ENCODE measurements at places on chromosomes 6 and 20.

- no peak for DNase-seq
Measured at GRCh38 chr6:88865275-88865674, 98.1 kb downstream of the RNGTT start.

- no peak for DNase-seq
Measured at GRCh38 chr6:119340796-119341487, 8.6 kb downstream of the MAN1A1 start.

GRCh38 chr6:111462770-111463391 is 20.1 kb downstream of the REV3L start:
- DNase-seq, result no peak

- DNase-seq, result no peak
Measured at GRCh38 chr6:49003348-49003747, 459.7 kb downstream of the MMUT start.

GRCh38 chr6:23875006-23875405 is 251.0 kb upstream of the NRSN1 start:
- DNase-seq, result no peak

DNA sequence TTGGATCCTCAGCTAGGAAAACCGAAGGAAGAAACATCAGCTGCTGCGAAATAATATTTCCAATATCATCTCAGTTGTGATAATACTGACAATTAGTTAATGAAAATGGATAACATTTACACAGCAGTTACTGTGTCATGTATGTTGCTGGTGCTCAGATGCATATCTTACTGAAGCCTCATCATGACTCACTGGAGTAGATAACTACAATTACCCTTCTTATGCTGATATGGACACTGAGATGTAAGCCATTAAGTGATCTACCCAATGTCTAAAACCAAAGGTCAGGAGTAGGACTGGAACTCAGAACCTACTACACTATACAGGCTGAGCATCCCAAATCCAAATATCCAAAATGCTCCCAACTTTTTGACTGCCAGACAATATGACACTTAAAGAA is 54.7 kb upstream of the LYRM2 start:
- no peak for DNase-seq

DNA sequence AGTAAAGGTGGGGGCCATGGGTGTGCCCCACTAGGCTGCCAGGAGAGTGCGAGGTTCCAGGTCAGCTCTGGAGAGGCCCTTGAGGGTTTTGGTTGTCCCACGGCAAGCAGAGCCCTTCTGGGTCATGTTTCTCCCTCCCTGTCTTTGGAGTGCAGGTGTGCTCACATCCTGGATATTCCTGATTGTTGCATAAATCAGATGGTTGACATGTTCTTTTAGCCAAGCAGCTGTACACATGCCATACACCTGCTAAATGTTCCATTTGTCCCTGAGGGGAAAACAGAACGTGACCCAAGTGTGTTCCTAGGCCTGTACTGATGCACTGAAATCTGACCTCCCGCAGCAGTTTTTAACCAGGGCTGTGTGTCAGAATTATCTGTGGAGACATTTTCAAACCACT is 77.5 kb upstream of the BEND3 start:
- DNase-seq, result no peak

DNA sequence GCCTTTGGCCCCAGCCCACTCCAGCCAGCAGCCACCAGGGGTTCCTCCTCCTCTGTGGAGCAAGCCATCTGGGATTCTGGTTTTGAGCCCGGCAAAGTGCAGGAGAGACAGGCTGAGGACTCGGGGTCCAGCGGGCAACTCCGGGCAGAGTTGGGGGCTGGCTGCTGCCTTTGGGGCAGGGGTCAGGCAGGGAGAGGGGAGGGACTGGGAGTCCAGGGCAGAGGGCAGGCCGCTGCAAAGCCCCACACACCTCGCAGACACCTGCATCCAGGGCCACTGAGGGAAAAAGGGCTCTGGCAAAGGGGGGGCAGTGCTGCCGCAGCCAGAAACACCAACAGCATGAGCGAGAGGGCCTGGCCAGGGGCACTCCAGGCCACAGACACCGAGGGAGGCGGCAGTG is 8.8 kb downstream of the BIRC7 start:
- DNase-seq, result no peak

- DNase-seq, result no peak
Measured at GRCh38 chr6:189676-190075, 102.6 kb upstream of the DUSP22 start.

DNA sequence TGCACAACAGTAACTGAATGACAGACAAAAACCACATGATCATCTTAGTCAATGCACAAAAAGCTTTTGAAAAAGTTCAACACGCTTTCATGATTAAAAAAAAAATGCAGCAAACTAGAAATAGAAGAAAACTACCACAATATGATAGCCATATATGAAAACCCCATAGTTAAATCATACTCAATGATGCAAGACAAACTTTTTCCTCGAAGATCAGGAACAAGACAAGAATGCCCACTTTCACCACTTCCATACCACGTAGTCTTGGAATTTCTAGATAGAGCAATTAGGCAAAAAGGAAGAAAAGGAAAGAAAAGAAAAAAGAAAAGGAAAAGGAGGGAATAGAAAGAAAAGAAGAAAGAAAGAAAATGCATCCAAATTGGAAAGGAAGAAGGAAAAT is 44.6 kb upstream of the SLC23A2 start:
- no peak for DNase-seq

DNA sequence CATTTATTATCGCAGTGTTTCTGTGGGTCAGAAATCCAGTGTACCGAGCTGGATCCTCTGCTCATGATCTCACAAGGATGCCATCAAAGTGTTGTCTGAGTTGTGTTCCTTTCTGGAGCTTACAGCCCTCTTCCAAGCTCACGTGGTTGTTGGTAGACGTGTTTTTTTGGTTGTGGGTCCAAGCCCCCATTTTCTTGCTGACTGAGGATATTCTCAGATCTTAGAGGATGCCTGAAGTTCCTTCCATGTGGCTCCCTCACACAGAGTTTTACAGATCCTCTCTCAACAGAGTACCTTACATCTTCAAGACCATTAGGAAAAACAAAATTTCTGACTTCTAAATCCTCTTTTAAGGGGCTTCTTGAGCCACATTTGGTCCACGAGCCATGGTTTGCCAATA is 78.1 kb downstream of the TINAG start:
- DNase-seq, result no peak

DNA sequence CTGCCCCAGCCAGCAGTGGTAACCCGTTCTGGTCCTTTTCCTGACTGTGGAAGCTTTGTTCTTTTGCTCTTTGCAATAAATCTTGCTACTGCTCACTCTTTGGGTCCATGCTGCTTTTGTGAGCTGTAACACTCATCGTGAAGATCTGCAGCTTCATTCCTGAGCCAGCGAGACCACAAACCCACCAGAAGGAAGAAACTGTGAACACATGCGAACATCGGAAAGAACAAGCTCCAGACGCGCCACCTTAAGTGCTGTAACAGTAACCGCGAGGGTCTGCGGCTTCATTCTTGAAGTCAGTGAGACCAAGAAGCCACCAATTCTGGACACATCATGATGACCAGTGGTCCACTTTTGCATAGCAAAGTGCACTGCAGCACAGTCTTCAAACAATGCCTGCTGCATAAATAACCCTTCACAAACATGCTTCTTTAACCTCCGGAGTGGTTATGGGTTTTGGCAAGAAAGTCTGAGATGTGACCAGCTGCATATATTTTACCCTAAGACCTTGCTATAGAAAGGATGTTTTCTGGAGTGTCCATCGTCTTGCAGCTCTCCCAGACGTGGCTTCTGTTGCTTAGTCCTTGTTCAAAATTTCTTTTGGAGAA is 8.9 kb upstream of the MUC22 start:
- DNase-seq, result no peak

- DNase-seq, result no peak
Measured at GRCh38 chr20:1918491-1919165, 23.4 kb downstream of the SIRPA start.

GRCh38 chr20:14210146-14210545 is 127.3 kb downstream of the FLRT3 start:
- DNase-seq, result no peak

DNA sequence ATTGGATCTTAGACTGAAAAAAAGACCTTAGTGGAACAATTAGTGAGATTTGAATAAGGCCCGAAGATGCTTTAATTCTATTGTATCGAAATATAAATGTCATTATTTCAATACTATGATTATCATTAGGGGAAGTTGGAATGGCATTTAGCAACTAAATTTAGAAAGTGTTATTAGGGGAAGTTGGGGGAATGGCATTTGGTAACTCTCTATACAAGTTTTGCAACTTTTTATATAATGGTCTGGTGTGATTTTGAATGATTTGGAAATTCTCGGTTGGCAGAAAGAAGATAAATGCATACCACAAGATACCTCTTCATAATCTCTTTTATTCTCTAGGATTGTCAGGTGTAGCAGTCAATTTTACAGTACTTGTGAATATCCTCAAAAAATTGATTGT is 49.2 kb downstream of the RNF144B start:
- DNase-seq, result no peak

GRCh38 chr6:157711060-157711459 is 112.0 kb upstream of the SNX9 start:
- DNase-seq, result no peak

DNA sequence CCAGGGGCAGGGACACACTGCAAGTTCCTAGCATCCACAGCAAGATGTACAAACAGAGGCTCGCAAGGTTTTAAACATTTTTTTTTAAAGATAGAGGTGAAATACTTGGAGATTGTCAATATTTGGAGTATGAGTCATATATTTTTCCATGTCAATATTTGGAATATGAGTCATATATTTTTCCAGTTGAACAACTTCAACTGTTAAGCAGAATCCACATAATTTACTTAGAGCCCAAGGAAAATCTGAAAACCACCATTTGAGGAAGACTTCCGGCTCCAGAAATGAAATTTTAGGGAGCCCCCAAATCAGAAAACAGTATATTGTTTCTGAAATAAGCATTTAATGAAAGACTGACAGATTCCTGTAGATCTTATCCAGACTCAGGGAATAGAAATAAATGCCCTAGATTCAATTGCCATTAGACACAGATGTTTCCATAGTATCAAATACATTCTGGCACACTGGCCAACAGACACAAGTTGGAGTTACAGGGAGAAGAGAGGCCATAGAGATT is 51.6 kb upstream of the FAM184A start:
- DNase-seq, result no peak

- DNase-seq, result no peak
Measured at GRCh38 chr20:63308218-63308911, 15.4 kb downstream of the COL20A1 start.

DNA sequence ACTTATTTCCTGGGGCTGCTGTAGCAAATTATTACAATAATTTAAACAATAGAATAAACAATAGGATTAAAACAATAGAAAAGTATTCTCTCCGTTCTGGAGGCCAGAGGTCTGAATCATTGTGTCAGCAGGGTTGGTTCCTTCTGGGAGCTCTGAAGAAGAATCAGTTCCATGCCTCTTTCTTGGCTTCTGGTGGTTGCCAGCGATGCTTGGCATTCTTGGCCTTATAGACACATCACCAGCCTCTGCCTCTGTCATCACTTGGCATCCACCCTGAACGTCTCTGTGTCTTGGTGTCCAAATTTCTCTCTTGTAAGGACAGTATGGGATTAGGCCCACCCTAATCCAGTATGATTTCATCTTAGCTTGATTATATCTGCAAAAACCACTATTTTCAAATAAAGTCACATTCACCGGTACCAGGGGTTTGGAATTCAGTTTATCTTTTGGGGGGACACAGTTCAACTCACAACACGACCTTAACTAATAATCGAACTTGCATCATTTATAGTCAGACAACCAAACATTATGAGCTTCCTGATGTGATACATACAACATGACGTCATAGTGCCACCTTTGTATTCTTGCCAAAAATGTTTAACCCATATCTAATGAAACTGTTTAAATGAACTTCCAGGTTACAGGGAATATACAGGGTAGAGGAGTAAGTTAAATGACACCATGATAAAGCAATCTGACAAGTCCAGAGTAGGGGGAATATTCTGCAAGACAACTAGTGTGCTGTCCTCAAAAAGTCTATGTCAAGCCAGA is 84.7 kb upstream of the RNF24 start:
- DNase-seq, result no peak

DNA sequence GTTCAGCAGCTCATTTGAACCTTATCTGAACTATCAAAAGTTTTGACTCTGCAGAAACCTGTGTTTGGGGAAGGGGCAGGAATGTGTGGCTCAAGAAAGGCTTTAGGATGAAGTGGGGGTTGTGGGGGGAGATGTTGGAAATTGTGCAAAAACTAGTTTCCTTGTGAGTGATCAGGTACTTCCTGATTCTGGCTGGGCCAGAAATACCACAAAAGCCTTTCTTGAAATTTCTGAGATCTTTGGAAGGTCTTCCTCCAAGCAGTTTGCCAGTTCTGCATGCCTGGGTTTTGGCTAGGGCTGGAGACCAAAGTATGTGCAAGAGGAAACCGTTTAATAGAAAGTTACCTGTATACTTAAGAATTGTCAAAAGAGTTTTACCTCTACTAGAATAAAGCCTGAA is 116.6 kb downstream of the BMP2 start:
- no peak for DNase-seq

DNA sequence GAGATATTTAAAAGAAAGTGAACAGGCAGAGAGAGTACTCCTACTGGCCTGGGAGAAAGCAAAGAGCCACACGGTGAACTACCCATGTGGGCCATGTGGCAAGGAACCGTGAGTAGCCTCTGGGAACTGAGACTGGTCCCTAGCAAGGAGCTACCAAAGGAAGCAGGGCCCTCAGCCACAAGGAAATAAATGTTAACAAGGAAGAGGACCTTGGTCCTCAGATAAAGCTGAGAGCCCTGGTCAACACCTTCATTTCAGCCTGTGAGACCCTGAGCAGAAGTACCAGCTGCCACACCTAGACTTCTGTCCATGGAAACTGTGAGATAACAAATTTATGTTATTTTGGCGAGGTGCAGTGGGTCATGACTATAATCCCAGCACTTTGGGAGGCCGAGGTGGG is 25.3 kb downstream of the BMP2 start:
- no peak for DNase-seq

GRCh38 chr6:49966334-49966733 is 2.4 kb upstream of the DEFB114 start:
- no peak for DNase-seq

DNA sequence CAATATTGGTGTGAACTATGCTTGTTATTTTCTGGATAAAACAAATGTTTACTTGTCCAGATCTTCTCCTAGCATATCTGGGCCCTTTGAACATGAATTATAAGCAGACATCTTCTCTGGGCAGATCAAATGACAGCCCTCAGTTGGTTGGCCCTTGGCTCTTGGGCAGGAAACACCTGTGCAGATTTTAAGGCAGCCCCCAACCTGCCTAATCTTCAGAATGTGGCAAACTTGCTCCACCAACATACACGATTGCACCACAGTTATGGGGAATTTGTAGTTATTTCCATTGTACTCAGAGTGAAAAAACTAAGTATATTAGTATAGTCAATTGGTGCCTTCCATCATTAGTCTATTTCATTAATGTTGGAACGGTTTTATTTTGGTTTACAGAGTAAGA is 94.9 kb upstream of the KCNK16 start:
- no peak for DNase-seq

DNA sequence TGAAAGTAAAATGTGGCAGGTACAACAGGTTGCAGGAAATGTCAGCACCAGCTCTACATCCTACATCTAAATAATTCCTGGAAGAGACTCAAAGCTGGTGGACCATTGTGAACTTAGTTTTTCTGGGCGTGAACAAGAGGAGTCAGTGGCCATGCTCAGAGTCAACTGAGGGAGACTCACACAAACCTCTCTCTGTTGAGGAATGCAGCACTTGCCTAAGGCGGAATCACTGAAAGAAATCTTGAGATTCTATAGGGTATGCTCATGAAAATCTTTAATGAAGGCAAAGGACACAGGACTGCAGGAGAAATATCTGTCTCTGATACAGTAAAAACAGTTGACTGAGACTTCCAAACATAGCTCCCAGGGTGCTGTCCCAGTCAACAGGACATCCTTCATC is 22.5 kb downstream of the SLC17A4 start:
- no peak for DNase-seq

GRCh38 chr20:25100914-25101313 is 19.0 kb upstream of the VSX1 start:
- no peak for DNase-seq
